Hematopoietic multipotent progenitor cell (in vitro differentiated cells): ENCODE measurements at places on chromosomes 2 and 18. TPM values are rescaled to one million over a fixed set of nuclear protein-coding genes. Genes with fewer than 3 reads are reported as not detected.

GRCh38 chr2:119483896-119484718, 40.2 kb downstream of the SCTR start:
- no peak for DNase-seq

DNA sequence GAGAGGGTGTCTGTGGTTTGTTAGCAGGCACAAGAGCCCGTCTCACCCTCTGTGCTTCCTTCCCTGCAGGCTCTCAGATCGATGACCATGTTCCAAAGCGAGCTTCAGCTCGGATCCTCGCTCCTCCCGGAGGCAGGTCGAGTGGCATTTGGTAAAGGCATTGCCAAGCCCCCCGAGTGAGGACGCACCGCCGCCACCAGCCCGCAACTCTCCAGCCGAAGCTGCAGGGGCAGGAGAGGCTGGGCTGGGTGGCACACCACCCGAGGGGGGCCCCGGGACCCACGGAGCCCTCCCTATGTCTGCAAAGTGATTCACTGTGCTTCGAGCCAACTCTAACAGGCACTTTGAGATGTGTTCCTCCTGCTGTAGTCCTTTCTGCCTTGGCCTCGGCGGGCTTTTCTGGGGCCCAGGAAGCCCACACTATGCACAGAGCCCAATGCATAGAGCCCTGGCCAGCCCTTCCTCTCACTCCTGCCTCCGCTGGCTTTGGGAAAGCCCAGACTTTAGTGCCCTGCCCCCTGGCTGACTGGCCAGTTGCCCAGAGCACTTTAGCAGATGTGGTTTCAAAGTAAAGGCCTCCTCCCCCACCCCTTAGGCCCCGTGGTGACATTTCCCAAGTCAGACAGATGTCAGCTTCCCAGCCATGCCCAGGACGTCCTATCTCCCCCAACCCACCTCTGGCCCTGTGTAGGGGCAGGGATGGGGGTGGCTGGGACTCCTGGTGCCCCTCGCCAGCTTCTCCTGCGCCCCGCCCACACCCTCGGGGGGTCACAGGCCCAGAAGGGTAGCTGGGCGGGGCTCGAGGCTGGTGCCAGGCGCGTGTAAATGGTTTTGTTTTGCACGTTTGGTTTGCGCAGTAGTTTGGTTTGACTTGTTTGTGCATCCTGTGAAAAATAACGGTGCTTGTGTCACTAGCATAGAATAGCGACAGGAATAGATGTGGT, 23.3 kb upstream of the MAPRE3 start:
- DNase-seq = no peak

SLC14A1 gene
- total RNA-seq = 3.8 TPM

GRCh38 chr2:7567646-7568045, 650.4 kb downstream of the RNF144A start:
- DNase-seq = no peak

GRCh38 chr2:98729652-98730051, 1.3 kb downstream of the MGAT4A start:
- DNase-seq = no peak

- DNase-seq = no peak
Observed at GRCh38 chr2:27322301-27322765, 564 bp downstream of the MPV17 start.

DNA sequence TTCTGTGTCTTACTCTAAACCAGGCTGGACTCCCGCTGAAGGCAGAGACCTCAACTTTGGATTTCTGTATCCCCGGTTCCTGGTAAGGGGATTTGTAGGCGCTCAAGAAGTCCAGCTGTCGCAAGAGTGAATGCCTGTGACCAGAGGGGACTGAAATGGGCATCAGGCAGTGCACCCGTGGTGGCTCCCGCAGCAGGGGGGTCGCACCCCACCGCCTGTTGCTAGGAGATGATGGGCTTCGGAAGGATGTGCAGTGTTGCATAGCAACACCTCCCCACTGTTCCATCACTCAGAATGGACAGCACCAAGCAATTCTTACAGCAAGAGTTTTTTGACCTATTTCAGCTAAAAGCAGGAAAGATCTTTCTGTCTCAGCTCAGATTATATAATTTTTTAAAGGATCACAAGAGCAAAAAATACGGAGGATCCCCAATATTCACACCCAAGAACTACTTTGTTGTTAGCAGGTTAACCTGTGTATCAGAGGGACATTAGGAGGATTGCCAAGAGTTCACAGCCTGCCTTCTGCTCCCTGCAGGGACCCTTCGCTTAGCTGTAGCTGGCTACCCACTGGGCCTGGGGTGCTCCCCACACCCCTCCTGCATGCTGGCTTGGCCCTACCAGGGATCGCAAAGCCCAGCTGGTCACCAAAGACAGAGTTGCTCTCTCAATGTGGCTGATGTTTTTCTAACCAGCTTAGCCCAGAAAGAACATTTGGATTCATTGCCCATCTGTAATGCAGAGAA, 63.8 kb downstream of the SOWAHC start:
- DNase-seq = no peak

DNA sequence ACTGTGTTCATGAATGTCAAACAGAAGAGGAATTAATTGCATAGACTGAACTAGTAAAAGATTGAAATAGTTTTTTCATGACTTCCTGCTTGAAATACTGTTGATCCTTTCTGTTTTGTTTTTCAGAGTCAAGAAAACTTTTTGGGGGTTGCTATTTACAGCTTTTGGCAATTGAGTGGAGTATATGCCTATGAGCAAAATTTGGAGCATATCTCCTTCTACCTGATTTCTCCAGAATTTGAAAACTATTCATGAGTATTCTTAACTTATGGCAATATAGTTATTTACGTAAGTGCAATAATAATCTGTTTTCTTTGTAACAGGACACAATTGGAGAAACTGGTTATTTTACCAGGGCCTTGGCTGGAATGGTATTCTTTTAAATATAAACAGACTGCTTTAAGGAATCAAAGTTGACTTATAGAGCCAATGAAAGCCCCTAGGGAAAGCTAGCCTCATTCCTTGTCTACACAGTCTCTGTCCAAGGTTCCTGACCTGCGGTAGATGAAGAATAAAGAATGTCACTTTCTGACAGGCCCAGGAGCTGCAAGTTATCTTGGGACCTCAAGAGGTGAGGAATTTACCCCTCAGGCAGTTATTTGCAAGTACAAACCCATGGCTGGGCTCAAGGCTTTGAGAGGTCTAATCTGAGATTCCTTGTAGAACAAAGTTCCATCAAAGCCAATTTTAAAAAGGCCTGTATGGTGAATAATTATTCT, 193.5 kb upstream of the NDUFV2 start:
- no peak for DNase-seq

C2orf81 gene
- total RNA-seq = 2.7 TPM

DNA sequence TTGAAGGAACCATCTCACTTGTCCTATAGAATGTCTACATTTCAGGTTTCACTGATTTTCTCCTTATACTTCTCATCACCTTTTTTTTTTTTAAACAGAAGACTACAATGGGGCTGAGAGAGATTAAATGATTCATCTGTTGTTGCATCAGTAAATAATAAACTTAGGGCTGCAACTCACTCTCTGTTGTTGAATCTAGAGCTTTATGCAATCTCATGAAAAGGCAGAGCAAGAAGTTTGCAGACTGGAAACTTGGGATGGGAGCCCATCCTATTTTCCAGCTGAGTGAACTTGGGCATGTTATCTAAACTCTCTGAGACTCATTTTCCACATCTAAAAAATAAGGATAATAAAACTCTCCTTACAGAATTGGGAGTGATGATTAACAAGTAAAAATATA, 58.4 kb downstream of the PDE1A start:
- no peak for DNase-seq
